H9 (cell line): ENCODE measurements at places on chromosomes 3 and 15. TPM values are rescaled to one million over a fixed set of nuclear protein-coding genes. Genes with fewer than 3 reads are reported as not detected.
A peak's percentile ranks its signal among the peaks of the same experiment; 100 is the strongest.

Gene MAP2K1
- 50.4 and 50.8 TPM in 2 replicates for total RNA-seq

Gene AP3B2
- total RNA-seq: 9.8 and 10.6 TPM in 2 replicates

Gene COL6A5
- 0.04 TPM in 2 replicates for total RNA-seq

Gene C2CD4A
- not detected in 2 replicates for total RNA-seq

DNA sequence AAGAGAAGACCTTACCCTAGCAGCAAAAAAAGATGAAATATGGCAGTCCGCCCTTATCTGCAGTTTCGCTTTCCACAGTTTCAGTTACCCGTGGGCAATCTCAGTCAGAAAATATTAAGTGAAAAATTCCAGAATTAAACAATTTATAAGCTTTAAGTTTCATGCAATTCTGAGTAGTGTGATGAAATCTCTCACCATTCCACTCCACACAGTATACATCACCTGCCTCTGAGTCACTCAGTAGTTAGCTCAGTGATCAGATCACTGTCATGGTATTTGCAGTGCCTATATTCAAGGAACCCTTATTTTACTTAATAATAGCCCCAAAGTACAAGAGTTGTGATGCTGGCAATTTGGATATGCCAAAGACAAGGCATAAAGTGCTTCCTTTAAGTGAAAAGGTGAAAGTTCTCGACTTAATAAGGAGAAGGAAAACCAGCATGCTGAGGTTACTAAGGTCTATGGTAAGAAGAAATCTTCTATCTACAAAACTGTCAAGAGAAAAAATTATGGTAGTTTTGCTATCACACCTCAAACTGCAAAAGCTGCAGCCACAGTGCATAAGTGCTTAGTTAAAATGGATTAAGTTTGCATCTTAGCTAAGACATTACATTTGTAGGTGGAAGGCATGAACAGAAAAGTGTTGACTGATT is 48.1 kb downstream of the HSPBAP1 start:
- H3K4me1 ChIP-seq: no peaks in the 10 kb centered on the region
- H3K27ac ChIP-seq: no peak overlapping the region
- no peaks in the 10 kb centered on the region for H3K27me3 ChIP-seq
- DNase-seq: no peak
- peaks cover 42% of the 10 kb centered on the region for H3K36me3 ChIP-seq

- no peak overlapping the region for H3K27ac ChIP-seq
- no peaks in the 10 kb centered on the region for H3K27me3 ChIP-seq
- no peak overlapping the region for H3K4me3 ChIP-seq
- H3K4me1 ChIP-seq: peaks cover 8% of the 10 kb centered on the region
- peaks cover 10% of the 10 kb centered on the region for H3K36me3 ChIP-seq
Observed at GRCh38 chr3:39378088-39378487, 5.1 kb upstream of the SLC25A38 start.

- no peaks in the 10 kb centered on the region for H3K36me3 ChIP-seq
- H3K4me1 ChIP-seq: no peaks in the 10 kb centered on the region
- no peak overlapping the region for H3K27ac ChIP-seq
- DNase-seq: peak; percentile 71
- H3K27me3 ChIP-seq: no peaks in the 10 kb centered on the region
Observed at GRCh38 chr3:124217542-124217941, 225.6 kb upstream of the ROPN1 start.

DNA sequence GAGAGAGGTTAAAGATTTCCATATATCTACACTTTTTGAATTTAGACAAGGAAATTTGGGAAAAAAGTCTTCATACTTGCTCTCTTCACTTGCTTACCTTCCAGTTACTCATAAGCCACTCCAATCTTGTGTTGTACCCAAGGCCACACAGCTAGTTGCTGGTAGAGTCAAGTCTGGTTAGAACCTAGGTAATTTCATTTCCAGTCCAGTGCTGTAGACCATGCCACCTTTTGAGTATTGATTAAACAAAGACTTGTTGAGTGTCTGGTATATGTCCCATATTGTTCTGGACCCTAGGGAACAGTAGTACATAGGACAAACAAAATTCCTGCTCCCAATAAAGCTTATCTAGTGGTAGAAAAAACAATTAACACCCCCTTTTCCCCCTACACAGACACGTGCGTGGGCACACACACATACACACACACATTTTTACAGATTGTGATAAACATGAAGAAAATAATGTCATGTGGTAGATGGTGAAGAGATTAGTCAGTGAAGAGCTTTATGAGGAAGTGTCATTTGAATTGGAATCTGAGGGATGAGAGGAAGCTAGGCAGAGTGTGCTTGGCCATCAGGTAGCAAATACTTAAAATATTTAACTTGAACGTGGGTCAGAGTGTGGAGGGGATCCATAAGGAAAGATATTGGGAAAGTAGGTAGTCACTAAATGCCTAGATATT is 2.1 kb downstream of the CMC1 start:
- peaks cover 10% of the 10 kb centered on the region; the same call in 1 of the 2 replicates for H3K4me1 ChIP-seq
- DNase-seq: no peak
- no peaks in the 10 kb centered on the region for H3K36me3 ChIP-seq
- no peak overlapping the region for H3K4me3 ChIP-seq
- H3K27ac ChIP-seq: no peak overlapping the region
- H3K27me3 ChIP-seq: no peaks in the 10 kb centered on the region

GRCh38 chr3:5185093-5185673 is 2.3 kb upstream of the EDEM1 start:
- H3K4me3 ChIP-seq: no peak overlapping the region
- H3K27me3 ChIP-seq: no peaks in the 10 kb centered on the region
- H3K4me1 ChIP-seq: 0 out of 2 replicates have a peak, but pooled peaks cover 2% of the 10 kb centered on the region
- H3K36me3 ChIP-seq: peaks cover 7% of the 10 kb centered on the region

DNA sequence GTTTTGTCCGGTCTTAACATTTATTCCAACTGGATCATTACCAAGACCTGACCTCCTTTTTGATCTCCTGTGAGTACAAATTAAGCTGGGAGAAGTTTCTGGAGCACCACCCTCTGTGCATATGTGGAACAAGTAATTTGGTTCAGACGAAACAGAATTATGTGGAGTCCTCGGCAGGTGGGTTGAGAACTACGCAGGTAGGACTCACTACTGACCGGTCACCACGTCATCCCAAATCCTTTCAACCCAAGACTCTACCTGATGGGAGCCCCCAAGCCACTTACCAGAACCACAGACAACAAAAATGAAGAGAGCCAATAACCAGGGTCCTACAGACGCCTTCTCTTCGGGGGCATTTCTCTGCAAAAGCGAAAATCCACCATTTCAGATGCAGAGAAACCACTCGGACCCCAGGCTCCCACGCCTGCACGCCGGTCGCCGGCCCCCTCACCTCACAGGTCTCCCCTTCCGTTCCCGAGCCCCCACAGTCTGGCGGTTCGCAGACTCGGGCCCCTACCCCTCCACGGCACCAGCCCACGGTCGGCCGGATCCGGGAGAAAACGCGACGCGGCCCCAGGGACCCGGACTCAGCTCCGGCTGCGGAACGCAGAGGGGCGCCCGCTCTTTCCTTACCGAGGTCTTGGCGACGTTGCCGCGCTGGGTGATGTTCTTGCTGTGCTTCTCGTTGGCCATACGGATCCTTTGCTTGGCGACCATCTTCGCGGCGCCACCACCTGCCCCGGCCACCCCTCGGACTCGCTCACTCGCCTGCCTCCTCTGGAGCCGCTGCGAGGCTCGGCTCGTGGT is 674 bp downstream of the SERP1 start:
- peak overlapping the region; percentile 97 for H3K4me3 ChIP-seq
- DNase-seq: no peak
- peaks cover 20% of the 10 kb centered on the region for H3K36me3 ChIP-seq
- no peaks in the 10 kb centered on the region for H3K27me3 ChIP-seq

DNA sequence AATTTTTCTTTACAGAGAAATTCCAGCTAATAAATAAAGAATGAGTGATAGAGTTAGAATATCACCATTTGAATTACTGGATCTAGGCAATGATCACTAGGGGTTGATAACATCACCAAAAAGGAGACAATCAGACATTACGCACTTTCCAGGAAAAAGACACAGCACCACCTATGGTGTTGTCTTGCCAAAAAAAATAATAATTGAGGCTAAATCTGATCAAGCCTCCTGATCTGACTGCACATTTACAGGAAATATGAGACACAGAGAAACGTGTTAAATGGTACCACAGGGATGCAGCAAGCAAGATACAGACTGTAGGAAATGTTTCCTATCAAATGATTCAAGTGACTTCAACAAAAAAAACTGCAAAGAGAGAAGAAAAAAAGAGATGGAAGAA is 92.8 kb downstream of the EOMES start:
- H3K4me1 ChIP-seq: no peaks in the 10 kb centered on the region
- H3K27ac ChIP-seq: no peak overlapping the region
- H3K27me3 ChIP-seq: no peaks in the 10 kb centered on the region
- H3K36me3 ChIP-seq: no peaks in the 10 kb centered on the region
- DNase-seq: no peak

GRCh38 chr15:71777216-71777943 is 33.0 kb upstream of the NR2E3 start:
- no peak overlapping the region for H3K27ac ChIP-seq
- H3K27me3 ChIP-seq: no peaks in the 10 kb centered on the region
- H3K4me1 ChIP-seq: no peaks in the 10 kb centered on the region; the same call in 1 of the 2 replicates
- no peak for DNase-seq

DNA sequence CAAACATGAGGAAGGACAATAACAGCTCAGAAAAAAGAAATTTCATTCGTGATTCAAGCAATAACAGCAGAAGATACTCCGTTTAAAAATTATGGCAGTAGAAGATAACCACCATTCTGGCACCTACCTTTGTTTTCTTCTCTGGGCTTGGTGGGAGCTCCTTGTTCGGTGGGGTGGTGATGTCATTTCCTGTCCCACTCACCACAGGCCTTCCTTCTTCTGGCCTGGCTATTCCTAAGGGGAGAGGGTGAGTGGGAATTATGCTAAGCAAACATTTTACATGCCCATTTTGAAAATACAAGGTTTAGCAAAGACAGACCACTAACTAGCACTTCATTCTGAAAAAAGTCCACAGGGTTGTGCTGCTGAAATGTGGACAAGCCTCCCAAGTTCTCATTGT is 74.4 kb downstream of the DHX30 start:
- H3K27ac ChIP-seq: no peak overlapping the region
- no peak for DNase-seq
- H3K4me3 ChIP-seq: no peak overlapping the region
- no peaks in the 10 kb centered on the region for H3K4me1 ChIP-seq
